ENCODE measurements at places on chromosomes 16 and 17. TPM values are rescaled to one million over a fixed set of nuclear protein-coding genes. Genes with fewer than 3 reads are reported as not detected.

RILP gene
- total RNA-seq: 10.2 TPM

AOC2 gene
- 9.8 TPM for total RNA-seq

TEKT1 gene
- total RNA-seq: 0.37 TPM

TBC1D3C gene
- not detected for total RNA-seq

MPG gene
- total RNA-seq: 60.0 TPM

PLD2 gene
- 52.1 TPM for total RNA-seq

ITGB4 gene
- total RNA-seq: 10.6 TPM

VTN gene
- 1.3 TPM for total RNA-seq

PIPOX gene
- 34.2 TPM for total RNA-seq

CRISPLD2 gene
- 9.4 TPM for total RNA-seq

CHST5 gene
- 0.71 TPM for total RNA-seq

HAPSTR1 gene
- 54.3 TPM for total RNA-seq

KRTAP2-2 gene
- total RNA-seq: not detected

CPHXL2 gene
- total RNA-seq: not detected

ALOX12 gene
- 1.6 TPM for total RNA-seq

SPEM3 gene
- not detected for total RNA-seq

SERPINF2 gene
- 1.6 TPM for total RNA-seq

CORO1A gene
- 6.2 TPM for total RNA-seq

OR1D2 gene
- not detected for total RNA-seq

RAB11FIP4 gene
- 47.3 TPM for total RNA-seq

ATP2C2 gene
- total RNA-seq: 4.3 TPM

SCNN1B gene
- 3.4 TPM for total RNA-seq

SBK1 gene
- 82.6 TPM for total RNA-seq

KRTAP3-1 gene
- not detected for total RNA-seq

HYDIN gene
- total RNA-seq: 2.6 TPM

ZNF469 gene
- total RNA-seq: 2.4 TPM

CCDC40 gene
- 15.2 TPM for total RNA-seq

SLC13A2 gene
- total RNA-seq: not detected

BIRC5 gene
- total RNA-seq: 117 TPM

FBXW10 gene
- total RNA-seq: not detected

SP6 gene
- total RNA-seq: 3.3 TPM

KRTAP9-8 gene
- not detected for total RNA-seq

All from WTC11 (cell line).